Uterus (tissue), 4 donors: ENCODE measurements at places on chromosomes 2 and 18. TPM values are rescaled to one million over a fixed set of nuclear protein-coding genes. Genes with fewer than 3 reads are reported as not detected.

GRCh38 chr2:157785200-157785599 is 90.9 kb downstream of the ACVR1 start:
- DNase-seq: no peak

GRCh38 chr2:181185421-181185820 is 205.0 kb downstream of the UBE2E3 start:
- DNase-seq: no peak

DNA sequence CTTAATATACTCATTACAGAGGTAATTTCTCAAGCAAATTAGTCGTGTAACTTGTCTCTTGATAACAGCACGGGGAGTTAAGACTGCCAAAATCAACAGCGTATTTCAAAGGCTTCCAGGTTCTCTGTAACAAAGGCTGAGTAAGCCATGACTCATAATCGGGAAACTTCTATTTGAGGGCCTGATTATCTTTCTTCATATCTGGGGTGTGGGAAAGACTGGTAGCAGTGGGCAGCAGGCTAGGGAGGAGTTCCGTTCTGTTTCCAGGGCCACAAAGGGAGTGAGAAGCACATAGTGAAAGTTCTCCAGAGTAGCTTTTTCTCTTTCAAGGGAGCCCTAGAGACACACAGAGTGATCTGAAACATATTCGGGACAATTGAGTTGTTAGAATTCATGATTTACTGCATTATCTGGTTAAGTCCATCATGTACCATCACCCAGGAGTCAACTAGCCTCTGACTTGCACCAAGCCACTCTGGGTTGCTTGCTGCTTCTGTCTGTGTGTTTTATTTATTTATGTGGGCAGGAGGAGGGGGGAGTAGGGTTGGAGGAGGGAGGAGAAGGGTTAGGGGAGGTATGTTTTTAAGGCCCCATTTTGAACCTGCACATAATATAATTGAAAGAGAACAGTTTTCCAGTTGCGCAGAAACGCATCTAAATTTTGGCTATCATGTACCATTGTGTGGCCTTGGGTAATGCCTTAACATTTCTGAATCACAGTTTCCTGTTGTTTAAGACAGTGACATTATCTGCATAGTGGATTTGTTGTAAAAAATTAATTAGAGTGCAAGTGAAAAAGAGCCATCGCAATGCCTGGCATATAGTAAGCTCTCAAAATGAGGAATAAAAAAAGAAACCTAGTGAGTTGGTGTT is 80.5 kb upstream of the ITPRID2 start:
- DNase-seq: no peak

Gene MAL
- 0.29 TPM for total RNA-seq

Gene B3GNT7
- total RNA-seq: 8.1 TPM
